ENCODE measurements at places on chromosomes 7 and 10.

- DNase-seq, result no peak
Measured at GRCh38 chr10:62261666-62262065, 7.0 kb downstream of the RTKN2 start.

- no peak for DNase-seq
Measured at GRCh38 chr10:81479316-81479715, 395.7 kb upstream of the NRG3 start.

GRCh38 chr7:34438436-34438835 is 219.6 kb upstream of the NPSR1 start:
- DNase-seq, result no peak

GRCh38 chr7:21140622-21141021 is 287.3 kb upstream of the SP4 start:
- DNase-seq, result no peak
